ENCODE measurements at places on chromosomes 3 and 15.

DNA sequence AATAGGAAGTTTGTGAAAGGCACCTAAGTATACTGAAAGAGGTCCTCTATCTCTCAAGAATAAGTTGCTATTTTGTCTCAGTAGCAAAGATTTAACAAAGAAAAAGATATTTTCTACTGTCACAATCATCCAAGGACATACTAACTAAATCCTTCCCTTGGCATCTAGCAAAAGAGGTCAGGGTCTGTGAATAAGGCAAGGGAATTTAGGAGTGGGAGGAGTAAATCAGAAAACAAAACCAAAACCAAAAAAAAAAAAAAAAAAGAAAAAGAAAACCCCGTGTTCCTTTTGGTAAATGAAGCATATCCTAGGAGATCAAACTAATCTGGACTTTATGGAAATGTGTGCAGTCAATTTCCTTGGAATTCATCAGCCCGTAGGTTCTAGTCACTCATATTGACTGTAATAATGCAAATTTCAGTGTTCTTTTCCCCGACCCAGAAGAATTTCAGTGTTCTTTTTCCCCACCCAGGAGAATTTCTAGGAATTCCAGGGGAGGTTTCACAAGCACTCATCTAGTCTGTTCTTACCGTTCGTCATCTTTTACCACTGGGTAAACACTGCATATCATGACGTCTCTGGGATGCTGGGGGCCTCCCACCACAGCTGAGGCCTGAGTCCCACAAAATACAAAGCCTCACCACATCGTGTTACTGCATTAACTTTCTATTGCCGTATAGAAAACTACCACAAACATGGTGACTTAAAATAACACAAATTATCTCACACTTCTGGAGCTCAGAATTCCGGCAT is 113.8 kb upstream of the CCDC54 start:
- no peak for DNase-seq

- DNase-seq: no peak
These were observed 13.3 kb upstream of the TMEM87A start for GRCh38 chr15:42286445-42287029.

- DNase-seq: peak; percentile 79
These were observed 15.4 kb upstream of the BFSP2 start for GRCh38 chr3:133384331-133385027.

DNA sequence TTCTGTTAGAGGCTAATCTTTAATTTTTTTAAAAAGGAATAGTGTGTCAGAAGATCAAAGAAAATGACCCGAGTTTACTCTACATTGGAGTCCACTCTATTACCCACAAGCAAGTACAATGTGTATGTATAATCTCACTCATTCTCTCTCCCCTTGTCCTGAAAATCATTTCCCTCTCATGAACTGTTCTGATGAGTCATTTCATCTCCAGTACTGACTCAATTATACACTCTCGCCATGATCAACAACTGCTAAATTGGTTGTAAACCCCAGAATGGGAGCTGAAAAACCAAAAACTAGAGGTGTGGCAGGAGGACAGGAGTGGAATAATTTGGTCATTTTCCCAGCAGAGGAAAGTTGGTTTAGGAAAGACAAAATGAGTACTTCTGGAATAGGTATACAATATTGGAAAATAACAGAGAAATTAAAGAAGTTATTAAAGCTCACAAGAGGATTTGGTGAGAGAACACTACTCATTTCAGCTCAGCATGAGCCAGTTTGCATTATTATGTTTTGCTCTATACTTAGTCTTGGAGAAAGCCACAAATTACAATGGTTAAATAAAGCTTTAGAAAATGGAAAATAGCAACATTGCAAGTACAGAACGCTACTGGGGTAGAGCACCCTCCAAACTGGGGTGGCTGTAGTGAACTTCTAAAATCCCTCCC is 144.3 kb upstream of the PFN2 start:
- no peak for DNase-seq

- DNase-seq: no peak
These were observed 23.3 kb downstream of the STAG1 start for GRCh38 chr3:136728918-136729317.

DNA sequence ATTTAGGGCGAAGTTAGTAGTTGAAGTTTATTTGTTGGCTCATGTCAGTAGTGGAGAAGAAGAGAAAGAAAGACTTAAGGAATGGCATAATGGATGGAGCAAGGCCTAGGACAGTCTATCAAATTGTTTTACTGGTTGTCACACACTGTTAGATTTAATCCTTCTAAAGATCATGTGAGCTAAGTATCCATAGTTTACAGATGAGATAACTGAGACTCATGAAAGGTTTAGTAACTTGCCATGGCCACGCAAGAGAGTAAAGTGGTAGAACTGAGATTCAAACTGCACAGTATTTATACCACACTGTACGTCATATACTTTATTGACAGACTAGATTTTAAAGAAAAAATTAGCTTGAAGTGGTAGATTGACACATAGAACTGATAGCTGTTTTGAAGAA is 11.4 kb downstream of the SPRED1 start:
- no peak for DNase-seq

- no peak for DNase-seq
These were observed 91.7 kb downstream of the CHSY1 start for GRCh38 chr15:101159936-101160815.

DNA sequence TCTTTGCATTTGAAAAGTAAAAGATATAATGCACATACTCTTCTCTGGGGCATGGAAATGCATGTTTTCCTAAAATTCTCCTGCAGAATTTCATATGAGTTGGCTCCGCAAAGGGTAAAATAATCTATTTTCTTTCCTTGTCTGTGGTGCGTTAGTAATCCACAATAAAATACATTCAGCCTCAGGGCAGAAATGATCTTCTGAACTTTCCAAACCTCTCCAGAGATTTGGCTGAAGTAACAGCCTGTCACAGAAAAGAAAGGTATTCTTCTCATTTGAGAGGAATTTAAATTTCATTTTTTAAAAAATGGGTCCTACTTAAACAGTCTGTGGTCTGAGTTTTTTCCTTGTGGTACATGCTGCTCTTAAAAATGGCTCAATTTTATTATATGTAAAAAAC is 182.7 kb upstream of the DCBLD2 start:
- DNase-seq: no peak
